Kasumi-1 (cell line): ENCODE measurements at places on chromosomes 13 and 19.

DNA sequence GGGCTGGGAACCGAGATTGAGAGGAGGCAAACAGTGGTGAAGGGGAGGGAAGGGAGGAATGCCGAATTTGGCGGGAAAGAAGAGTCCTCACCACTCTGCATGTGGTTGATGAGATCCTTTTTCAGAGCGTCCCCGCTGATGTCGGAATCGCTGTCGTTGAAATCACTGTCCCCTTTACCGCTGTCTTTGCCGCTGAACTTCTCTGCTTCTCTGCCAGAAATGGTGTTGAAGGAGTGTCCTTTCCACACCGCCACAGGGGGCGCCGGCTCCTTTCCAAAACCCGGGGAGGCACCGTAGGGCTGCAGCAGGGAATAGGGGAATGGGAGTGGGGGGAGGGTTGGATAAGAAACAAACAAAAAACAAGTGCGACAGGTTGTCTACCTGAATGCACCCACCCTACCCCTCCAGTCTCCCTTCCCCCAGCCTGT lies 3.1 kb downstream of the PCDH8 start:
- no peak for DNase-seq

DNA sequence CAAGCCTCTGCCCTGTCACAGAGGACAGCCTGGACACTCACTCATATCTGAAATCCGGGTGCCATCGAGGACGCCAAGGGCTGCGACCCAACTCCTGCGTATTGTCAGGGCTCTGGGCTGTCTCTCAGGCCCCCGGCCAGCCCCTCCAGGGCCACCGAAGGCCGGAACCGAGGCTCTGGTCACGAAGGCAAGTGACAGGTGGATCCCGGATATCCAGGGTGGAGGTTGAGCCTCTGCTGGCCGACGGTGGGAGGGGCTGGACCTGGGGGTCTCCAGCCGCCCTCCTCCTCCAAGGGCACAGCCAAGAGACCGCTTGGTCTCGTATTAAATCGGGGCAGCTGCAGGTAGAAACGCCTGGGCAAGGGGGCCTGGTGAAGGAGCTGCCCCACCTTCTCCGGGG lies 5.4 kb downstream of the RNF126 start:
- DNase-seq, result no peak

DNA sequence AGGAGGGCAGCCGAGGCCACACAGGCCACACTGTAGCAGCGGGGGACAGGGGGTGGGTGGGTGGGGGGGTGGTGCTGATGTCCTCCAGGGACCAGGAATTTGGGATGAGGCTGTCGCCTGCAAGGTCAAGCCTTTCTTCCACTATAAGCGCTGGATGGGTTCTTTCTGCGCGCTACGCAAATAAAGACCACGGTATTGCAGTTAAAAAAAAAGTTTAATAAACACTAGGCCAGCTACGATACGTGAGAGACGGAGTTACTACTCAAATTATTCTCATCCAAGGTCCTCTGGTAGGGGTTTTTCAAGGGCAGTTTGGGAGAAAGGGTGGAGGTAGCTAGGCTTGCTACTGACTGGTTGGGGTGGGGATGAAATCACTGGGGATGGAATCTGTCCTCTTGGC lies 508 bp upstream of the ZNF44 start:
- DNase-seq, result no peak

- no peak for DNase-seq
Measured at GRCh38 chr13:40983259-40983658, 35.9 kb downstream of the ELF1 start.

DNA sequence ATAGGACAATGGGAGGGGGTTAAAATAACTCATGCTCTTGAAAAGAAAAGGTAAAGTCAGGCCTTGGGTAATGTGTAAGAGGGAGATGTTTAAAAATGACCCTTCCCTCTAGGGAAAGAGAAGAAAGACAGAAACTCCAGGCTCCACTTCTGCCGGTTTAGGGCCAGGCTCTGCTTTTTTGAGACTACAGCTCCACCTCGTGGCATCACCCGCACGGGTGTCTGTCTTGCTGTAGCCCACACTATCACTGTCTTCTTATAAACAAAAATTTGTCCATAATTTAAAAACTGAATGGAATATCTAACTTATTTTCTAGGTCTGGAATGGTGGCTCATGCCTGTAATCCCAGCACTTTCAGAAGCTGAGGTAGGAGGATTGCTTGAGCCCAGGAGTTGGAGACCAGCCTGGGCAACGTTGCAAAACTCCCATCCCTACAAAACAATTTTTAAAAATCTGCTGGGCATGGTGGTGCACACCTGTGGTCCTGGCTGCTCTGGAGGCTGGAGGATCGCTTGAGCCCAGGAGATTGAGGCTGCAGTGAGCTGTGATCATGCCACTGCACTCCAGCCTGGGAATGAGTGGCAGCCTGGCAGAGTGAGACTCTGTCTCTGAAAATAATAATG lies 65.1 kb upstream of the GTF3A start:
- peak; percentile 40 for DNase-seq

GRCh38 chr19:30423481-30423880 lies 51.3 kb downstream of the ZNF536 start:
- no peak for DNase-seq

- DNase-seq, result no peak
Measured at GRCh38 chr13:36131222-36131930, at the start of gene DCLK1. Gene DCLK1, minus strand, starts transcription at chr13:36131382.

GRCh38 chr13:35131471-35131870 lies 189.4 kb downstream of the NBEA start:
- DNase-seq, result no peak

DNA sequence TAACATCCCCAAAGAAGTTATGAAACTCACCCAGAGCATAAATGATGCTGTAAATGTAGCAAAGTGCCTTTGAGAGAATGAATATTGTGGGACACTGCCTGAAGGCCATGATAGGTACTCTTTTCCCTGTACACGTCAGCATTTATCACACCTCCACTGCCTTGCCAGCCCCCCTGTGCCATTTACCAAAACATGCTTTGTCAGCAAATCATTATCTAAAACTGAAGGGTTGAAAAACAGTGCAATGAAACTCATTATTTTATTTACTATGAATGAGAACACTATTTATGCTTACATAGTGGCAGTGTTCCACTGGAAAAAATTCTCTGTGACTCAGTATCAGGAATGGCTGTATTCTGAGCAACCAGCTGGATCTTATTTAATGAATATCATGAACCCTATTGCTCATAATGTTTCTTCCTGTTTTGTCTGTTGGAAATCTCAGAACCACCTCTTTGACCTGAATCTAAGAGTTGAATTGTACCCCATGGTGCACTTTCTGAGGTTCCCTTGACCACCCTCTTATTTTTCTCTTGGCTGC lies 564.1 kb downstream of the DCT start:
- no peak for DNase-seq

- DNase-seq, result no peak
Measured at GRCh38 chr13:102945324-102945815, 99.5 kb downstream of the ERCC5 start.

- DNase-seq, result no peak
Measured at GRCh38 chr19:55795021-55795420, 26.1 kb downstream of the RFPL4AL1 start.

GRCh38 chr13:41216160-41216559 lies 21.8 kb upstream of the KBTBD7 start:
- no peak for DNase-seq

- no peak for DNase-seq
Measured at GRCh38 chr19:3003046-3003445, 25.7 kb downstream of the TLE6 start.
